Mesothelial cell of epicardium (in vitro differentiated cells): ENCODE measurements at places on chromosomes 6 and 20.

DNA sequence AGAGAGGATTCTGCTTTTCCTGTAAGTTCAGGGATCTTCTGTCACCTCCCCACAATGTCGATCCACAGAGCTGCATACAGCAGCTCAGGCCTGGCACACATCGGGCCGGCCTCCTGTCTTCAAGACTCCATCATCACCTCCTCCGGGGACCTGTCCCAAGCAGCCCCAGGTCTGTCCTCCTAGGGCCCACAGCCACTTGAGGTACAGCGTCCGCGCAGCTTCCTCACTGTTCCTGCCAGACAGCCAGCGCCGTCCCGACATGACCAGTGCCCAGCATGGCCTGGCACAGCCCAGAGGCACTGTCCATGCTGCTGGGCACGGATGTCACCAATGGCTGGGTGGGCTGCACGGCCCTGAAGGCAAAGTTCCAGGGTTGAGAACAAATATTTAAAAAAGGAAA lies 101.6 kb downstream of the DLL1 start:
- peak; percentile 11 for DNase-seq

- no peak for DNase-seq
Measured at GRCh38 chr6:169881976-169882375, 130.6 kb downstream of the ERMARD start.

DNA sequence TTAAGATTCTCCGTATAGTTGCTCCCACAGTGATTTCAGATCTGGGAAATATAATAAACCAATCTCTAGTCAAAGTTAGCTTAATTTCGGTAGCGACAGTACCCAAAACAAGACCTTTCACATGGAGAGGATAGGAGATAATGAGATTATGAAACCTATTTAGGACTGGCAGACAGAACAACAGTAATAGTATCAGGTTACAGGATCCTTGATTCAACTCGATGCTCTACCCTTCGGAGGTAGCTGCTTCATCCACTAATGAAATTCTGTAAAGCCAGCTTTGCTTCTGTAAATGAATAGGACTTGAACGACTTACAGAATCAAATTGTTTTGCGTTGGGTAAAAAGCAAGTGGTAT lies 534 bp upstream of the AKIRIN2 start:
- DNase-seq = no peak

DNA sequence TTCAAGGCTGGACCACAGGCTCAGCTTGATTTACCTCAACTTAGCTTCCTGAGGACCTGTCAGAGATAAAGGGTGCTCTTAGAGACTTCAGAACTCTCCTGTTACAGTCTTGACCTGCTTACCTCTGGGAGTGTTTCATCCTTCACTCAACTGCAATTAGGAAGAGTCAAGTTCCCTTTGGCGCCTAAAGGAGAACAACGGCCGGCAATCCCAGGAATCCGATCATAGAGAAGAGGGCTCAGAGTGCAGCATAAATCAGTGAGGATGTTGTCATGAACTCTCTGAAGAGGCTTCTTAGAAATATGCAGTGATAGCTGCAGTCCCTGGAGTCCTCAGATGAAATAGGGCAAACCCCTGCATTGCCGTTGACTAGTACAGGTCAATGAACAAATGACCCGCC lies 36.4 kb downstream of the LYRM2 start:
- no peak for DNase-seq

DNA sequence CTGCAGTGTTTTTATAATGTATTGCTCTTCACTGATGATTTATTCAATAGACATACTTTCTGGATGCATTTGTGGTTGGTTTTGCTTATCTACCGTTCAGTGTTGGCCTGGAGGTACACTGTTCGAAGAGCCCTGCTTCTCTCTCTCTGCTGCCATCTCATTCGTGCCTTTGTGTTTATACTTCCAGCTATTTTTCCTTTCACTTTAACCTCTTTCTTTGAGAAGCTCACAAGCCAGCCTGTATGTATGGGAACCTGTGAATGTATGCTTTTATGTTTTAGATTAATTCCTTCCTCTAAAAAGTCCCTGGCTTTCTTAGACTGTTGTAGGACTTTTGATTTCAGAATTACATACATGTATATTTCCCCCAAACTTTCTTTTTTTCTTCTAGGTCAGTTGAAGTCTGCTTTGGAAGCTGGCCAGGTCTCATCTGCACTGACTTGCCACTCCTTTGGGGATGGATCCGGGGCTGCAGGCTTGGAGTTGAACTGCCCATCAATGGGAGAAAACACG lies 83.0 kb downstream of the SCAND1 start:
- no peak for DNase-seq

GRCh38 chr6:284486-284885 lies 7.8 kb upstream of the DUSP22 start:
- DNase-seq = no peak

DNA sequence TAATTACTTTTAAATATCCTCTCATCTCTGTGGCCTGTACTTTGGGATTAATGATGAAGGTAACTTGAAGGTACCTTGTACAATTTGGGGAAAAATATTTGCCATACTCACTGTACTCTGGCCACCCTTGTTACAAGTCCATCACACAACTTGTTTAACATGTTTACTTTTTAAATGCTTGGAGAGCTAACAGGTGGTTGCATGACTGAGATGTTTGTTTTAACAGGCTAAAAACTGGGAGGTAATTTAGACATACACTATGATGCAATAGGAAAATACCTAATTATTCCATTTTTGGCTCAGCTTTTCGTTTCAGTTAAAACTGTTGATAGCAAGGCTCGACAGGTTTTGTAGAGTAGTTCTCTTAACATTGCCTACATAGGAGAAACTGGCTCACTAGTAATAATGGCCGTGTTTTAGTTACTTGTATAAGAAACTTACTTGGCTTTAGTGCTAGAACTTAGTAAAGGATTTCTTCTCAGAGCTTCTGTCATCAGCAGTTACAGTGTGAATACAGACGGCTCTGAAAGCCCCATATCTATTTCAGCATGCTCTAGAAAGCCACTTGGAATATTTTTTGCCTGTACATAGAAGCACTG lies 489.8 kb upstream of the SOX4 start:
- no peak for DNase-seq

DNA sequence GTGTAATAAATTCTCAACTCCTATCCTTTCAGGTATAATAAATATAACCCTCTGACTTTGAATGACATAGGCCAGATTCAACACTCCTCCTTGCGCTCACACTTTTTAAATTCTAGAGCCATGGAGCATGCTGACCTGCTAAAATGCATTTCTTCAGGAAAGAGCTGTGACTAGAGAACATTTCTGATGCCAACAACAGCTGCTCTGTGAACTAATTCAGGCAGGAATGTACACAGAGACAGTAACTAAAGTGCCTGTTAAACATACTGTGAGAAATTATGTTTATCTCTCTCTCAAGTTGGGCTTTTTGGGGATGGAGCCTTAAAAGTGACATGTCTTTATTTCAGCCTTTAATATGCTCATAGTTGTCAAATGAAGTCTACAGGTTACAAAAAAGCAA lies 8.3 kb downstream of the NHSL1 start:
- no peak for DNase-seq

DNA sequence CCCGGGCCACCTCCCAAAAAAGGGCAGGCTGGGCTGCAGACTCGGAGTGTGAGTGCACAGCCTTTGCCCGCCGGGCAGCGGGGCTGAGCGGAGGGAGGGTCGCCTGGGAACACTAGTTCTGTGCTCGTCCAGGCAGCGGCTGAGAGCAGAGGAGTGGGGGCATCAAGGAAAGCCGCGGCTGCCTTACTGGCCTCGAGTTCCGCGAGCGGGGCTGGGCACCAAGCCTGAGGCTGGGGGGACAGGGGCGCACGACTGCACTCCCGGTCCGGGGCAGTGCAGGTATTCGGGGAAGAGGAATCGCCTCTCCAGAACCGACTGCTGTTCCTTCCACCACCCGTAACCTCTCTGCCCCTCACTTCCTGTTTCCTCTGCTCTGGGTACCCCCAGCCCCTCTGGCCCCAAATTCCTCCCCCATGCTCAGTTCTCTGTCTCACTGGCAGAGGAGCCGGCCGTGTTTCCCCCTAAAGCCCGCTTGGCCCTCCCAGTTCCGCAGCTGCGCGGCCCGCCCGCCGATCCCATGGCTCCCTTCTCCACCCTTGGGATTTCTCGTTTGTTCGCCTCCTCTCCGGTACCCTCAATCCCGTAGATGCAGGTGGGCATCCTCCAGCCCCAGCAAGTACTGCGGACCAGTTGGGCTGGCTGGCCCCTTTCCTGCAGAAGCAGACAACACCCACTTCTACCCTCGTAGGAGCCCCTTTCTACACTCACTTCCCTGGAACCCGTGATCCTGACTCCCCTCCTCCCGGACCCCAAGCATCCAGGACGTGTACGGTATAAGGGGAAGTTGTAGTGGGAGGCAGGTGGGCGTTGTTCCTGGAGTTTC lies 5.1 kb downstream of the RING1 start:
- no peak for DNase-seq

DNA sequence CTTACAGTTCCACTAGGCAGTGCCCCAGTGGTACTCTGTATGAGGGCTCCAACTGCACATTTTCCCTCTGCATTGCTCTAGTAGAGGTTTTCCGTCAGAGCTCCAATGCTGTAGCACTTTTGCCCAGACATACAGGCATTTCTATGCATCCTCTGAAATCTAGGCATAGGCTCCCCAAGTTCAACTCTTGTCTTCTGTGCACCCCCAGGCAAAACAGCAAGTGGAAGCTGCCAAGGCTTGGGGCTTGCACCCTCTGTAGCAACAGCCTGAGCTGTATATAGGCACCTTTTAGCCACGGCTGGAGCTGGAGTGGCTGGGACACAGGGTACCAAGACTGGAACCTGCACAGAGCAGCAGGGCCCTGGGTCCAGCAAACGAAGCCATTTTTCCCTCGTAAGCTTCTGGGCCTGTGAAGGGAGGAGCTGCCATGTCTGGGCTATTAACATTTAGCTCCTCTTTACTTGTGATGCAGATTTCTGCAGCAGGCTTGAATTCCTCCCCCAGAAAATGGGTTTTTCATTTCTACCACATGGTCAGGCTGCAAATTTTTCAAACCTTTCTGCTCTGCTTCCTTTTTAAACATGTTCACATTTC lies 596.2 kb upstream of the ADGRB3 start:
- DNase-seq = no peak

DNA sequence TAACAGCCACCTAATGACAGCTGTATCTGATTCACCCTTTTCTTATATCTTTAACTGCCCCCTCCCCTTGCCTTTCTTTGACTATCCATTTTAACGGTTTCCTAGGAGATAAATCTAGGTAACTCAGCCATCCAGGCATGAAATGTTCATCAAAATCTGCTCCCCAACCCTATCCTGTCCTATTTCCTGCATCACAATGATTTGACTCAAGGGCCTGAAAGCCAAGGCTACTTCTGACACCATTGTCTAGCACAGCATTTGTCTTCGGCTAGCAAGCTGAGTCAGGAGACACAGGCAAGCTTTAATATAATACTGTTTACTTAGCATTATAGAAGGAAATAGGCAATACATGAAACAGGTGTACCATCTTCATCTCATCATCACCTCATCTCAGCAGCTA lies 31.6 kb upstream of the MANEA start:
- DNase-seq = no peak
